Glutamatergic neuron (in vitro differentiated cells): ENCODE measurements at places on chromosomes 6 and 20.
A peak's percentile ranks its signal among the peaks of the same experiment; 100 is the strongest.

DNA sequence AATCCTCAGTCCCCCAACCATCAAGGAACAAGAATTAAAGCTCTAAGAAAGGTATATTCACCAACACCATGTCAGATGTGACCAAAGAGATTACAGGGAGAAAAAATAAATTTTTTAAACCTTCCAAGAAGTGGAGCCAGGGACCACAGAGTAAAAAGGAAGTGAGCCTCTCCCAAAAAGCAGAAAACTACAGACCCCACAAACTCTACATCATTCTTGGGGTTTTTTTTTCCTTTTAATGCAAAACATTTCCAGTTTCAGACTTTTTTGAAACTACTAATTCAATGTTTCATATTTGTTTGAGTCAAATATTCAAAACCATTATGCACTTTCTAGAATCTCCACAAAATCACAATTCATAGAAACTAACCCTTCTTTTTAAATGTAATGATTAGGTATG lies 6.8 kb upstream of the IL17F start:
- H3K27ac ChIP-seq: no peak overlapping the region
- H3K4me3 ChIP-seq: no peak overlapping the region
- no peak for DNase-seq

DNA sequence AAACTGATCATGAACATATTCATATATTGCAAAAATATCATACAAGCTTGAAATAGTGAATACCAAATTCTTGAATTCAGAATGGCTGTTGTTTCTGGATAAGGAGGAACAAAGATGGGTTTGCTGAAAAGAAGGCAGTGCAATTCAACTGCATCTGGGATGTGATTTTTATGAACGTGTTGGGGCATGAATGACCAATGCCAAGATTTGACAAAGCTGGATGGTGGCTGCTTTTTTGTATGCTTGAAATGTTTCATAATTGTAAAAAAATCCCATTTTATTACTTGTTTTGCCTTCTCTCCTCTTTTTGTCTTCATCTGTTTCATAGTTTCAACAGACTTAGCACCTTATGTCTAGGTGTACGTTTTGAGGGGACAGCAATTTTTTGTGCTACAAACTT lies 36.8 kb upstream of the BCAS1 start:
- H3K27me3 ChIP-seq: peaks cover 3% of the 10 kb centered on the region
- H3K4me1 ChIP-seq: no peaks in the 10 kb centered on the region
- H3K27ac ChIP-seq: no peak overlapping the region

GRCh38 chr20:24798930-24799705 lies 150.0 kb upstream of the CST7 start:
- H3K4me3 ChIP-seq: no peak overlapping the region
- H3K36me3 ChIP-seq: no peaks in the 10 kb centered on the region
- H3K27me3 ChIP-seq: peaks cover 4% of the 10 kb centered on the region
- no peak overlapping the region for H3K27ac ChIP-seq
- H3K4me1 ChIP-seq: no peaks in the 10 kb centered on the region

GRCh38 chr20:19419396-19419795 lies 207.0 kb downstream of the SLC24A3 start:
- H3K36me3 ChIP-seq: peaks cover 5% of the 10 kb centered on the region
- peak overlapping the region; percentile 69 for H3K27ac ChIP-seq
- peaks cover 32% of the 10 kb centered on the region for H3K4me1 ChIP-seq
- peak; percentile 31 for DNase-seq
- H3K4me3 ChIP-seq: no peak overlapping the region
- H3K27me3 ChIP-seq: peaks cover 1% of the 10 kb centered on the region

DNA sequence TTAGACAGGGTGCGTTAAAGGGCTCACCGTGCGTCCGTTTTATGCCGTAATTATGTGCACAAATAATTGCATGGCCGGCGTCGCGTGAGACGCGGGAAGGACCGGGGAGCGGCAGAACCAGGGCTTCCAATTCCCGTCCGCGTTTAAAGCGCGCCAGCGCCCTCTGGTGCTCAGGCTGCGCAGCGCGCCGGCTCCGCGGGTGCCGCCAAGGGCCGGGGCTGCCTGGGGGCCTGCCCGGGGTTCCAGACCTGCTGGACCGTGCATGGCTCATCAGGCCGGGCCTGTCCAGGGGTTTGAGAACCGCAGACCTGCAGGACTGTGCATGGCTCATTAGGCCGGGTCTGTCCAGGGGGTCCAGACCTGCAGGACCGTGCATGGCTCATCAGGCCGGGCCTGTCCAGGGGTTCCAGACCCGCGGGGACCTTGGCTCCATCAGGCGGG lies 369.0 kb downstream of the THBS2 start:
- H3K4me3 ChIP-seq: no peak overlapping the region
- H3K4me1 ChIP-seq: no peaks in the 10 kb centered on the region
- H3K36me3 ChIP-seq: peaks cover 4% of the 10 kb centered on the region
- peak; percentile 86 for DNase-seq

DNA sequence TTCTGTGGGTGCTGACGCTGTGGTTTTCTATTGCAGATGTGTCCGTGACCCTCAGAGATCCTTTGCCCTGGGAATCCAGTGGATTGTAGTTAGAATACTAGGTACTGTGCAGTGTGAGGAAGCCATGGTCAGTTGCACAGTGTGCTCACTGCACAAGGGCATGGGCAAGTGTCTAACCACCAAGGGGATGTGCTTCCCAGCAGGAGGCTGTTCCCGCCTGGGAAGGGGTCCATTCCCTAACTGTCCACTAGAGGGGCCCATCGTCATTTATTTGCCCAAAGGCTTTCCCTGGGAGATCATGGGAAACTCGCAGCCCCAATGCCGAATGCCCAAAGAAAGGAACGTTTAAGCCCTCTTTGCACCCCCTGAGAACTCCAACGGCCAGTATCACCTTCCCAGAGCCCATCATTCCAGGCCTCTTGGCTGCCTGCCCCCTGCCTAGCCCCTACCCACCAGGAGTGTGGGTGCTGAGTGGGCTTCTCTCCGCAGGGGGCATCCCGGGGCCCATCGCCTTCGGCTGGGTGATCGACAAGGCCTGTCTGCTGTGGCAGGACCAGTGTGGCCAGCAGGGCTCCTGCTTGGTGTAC lies 26.2 kb downstream of the SLCO4A1 start:
- no peaks in the 10 kb centered on the region for H3K36me3 ChIP-seq
- H3K4me1 ChIP-seq: peaks cover 11% of the 10 kb centered on the region
- no peak overlapping the region for H3K27ac ChIP-seq
- DNase-seq: peak; percentile 87
- no peak overlapping the region for H3K4me3 ChIP-seq
- peaks cover 11% of the 10 kb centered on the region for H3K27me3 ChIP-seq

- no peaks in the 10 kb centered on the region for H3K36me3 ChIP-seq
- H3K4me1 ChIP-seq: peaks cover 3% of the 10 kb centered on the region
- H3K4me3 ChIP-seq: no peak overlapping the region
- DNase-seq: no peak
- H3K27me3 ChIP-seq: no peaks in the 10 kb centered on the region
- no peak overlapping the region for H3K27ac ChIP-seq
Measured at GRCh38 chr20:8394308-8394945, 262.4 kb downstream of the PLCB1 start.

DNA sequence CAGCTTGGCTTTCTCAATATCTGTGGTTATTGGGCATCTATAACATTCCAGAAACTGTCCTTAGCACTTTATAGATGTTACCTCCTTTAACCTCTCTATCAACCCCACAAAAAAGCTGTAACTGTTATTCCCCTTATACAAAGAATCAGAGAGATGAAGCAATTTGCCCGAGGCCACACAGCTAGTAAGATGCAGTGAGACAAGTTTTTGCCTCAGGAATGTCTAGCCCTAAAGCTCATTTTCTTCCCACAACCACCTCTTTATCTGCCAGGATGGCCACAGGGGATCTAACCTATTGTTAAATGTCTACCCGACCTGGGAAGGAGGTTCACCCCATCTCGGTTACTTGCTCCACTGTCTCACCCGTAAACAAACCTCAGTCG lies 31.9 kb upstream of the TCP11 start:
- DNase-seq: no peak
- no peaks in the 10 kb centered on the region for H3K36me3 ChIP-seq
- no peaks in the 10 kb centered on the region for H3K4me1 ChIP-seq

GRCh38 chr6:127582777-127583462 lies 5.9 kb downstream of the C6orf58 start:
- no peaks in the 10 kb centered on the region for H3K4me1 ChIP-seq
- no peak overlapping the region for H3K27ac ChIP-seq
- DNase-seq: no peak
- H3K27me3 ChIP-seq: no peaks in the 10 kb centered on the region
- H3K4me3 ChIP-seq: no peak overlapping the region

DNA sequence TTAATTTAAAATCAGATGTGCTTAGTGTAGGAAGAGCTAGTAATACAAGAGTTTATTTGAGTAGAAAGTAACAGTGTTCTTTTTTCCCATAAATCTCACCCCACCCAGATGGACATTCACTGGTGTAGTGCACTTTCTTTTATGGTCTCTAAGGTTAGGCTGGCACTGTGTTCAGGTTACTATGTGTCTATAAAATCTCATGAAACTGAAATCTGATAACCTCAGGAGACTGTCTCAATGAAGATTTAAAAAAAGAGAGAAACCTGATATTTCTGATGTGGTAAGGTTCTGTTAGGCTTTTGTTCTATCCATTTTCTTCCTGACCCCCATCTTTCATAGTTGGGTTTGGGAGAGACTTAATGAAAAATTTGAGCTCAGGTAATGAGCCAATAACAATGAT lies 101.2 kb upstream of the CLVS2 start:
- H3K4me1 ChIP-seq: no peaks in the 10 kb centered on the region
- no peaks in the 10 kb centered on the region for H3K36me3 ChIP-seq
- H3K4me3 ChIP-seq: no peak overlapping the region
- no peak overlapping the region for H3K27ac ChIP-seq

- no peaks in the 10 kb centered on the region for H3K27me3 ChIP-seq
- DNase-seq: no peak
- H3K36me3 ChIP-seq: no peaks in the 10 kb centered on the region
- no peak overlapping the region for H3K4me3 ChIP-seq
Measured at GRCh38 chr6:125944434-125944816, 12.1 kb upstream of the HINT3 start.

DNA sequence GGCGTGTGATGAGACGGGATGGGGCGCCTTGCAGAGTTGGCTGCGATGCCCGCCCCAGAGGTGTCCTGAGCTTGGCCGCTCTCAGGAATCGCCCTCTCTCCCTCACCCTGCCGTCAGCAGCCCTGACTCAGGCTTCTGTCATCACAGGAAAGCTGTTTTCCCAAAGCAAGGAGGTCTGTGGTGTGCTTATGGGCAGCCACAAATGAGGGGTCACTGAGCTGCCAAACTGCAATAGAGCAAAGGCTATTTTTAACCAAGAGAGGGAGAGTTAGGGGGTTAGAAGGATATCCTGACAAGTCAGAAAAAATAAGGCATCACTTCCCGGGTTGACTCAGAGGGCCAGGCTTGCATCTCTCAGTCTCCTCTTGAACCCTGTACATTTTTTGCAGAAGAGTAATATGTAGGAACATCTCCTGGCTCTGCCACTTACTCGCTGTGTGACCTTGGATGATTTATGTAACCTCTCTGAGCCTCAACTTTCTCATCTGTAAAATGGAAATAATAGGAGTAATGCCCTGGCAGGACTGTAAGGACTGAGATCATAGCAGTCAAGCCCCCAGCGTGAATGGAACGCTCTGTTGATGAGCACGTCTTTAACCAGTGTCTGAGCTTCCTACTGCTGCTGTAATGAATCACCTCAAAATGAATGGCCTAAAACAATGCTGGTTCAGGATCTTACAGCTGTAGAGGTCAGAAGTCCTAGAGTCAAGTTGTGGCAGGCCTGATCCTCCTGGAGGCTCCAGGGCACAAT lies 181.9 kb downstream of the NFATC2 start:
- no peaks in the 10 kb centered on the region for H3K4me1 ChIP-seq
- no peak overlapping the region for H3K27ac ChIP-seq
- H3K36me3 ChIP-seq: peaks cover 5% of the 10 kb centered on the region
- peaks cover 3% of the 10 kb centered on the region for H3K27me3 ChIP-seq
- no peak overlapping the region for H3K4me3 ChIP-seq
- no peak for DNase-seq

- H3K27me3 ChIP-seq: peaks cover 2% of the 10 kb centered on the region
- H3K36me3 ChIP-seq: no peaks in the 10 kb centered on the region
- peaks cover 23% of the 10 kb centered on the region for H3K4me1 ChIP-seq
- peak overlapping the region; percentile 93 for H3K4me3 ChIP-seq
Measured at GRCh38 chr20:62123450-62124118, 1.3 kb downstream of the LSM14B start.

DNA sequence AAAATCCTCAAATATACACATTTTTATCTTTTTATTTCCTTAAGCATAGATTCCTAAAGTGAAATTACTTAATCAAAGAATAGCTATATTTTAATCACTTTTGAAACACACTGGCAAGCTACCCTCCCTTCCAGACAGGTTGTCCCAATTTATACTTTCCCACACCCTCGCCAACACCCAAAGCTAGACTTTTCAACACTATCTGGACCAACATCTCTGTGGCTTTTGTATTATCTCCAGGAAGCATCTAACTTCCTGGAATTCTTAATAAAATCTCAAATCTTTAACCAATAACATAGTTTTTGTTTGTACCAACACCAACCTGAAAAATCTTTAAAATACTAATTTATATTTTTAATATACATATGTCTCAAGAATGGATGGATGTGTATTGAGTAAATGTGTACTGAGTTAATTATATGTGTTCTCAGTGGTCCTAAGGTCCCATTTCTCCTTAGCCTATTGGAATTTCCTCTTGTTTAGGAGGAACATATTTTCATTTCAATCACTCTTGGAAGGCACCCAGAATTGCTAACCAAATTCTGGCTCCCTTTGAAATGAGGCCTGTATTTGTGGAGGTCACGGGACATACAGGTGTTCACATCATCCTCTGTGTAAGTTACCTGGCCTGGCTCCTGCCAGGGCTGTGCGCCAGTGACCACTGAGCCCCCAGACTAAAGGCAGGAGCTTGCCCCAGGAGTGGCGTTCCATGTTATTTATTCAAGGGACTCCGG lies 17.4 kb upstream of the GFOD1 start:
- no peaks in the 10 kb centered on the region for H3K27me3 ChIP-seq
- no peak for DNase-seq
- no peak overlapping the region for H3K4me3 ChIP-seq
- H3K36me3 ChIP-seq: peaks cover 2% of the 10 kb centered on the region

DNA sequence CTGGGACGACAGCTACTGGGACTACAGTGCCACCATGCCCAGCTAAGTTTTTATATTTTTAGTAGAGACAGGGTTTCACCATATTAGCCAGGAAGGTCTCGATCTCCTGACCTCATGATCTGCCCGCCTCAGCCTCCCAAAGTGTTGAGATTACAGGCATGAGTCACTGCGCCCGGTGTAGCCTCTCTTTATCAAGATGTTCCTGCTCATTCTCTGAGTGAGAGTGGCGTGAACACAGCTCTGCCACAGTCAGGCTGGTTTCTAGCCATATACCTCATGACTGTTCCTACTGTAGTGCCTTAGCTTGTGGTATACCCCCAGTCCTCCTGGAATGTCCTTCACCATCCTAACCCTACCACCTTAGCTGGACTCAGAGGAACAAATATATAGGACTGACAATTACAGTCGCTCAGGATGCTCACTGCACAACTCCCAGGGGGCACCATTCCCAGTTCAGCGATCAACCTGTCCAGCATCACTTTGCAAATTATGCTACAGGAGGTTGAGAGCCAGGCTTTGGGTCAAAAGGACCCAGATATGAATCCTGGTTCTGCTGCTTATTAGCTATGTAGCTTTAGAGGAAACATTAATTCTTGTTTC lies 86.3 kb downstream of the CHMP4B start:
- H3K36me3 ChIP-seq: no peaks in the 10 kb centered on the region
- no peak overlapping the region for H3K27ac ChIP-seq
- H3K4me1 ChIP-seq: no peaks in the 10 kb centered on the region
- no peak overlapping the region for H3K4me3 ChIP-seq
